ENCODE measurements at places on chromosomes 7 and 10.

GRCh38 chr7:90251304-90251635 is 6.3 kb downstream of the CFAP69 start:
- no peak for DNase-seq

DNA sequence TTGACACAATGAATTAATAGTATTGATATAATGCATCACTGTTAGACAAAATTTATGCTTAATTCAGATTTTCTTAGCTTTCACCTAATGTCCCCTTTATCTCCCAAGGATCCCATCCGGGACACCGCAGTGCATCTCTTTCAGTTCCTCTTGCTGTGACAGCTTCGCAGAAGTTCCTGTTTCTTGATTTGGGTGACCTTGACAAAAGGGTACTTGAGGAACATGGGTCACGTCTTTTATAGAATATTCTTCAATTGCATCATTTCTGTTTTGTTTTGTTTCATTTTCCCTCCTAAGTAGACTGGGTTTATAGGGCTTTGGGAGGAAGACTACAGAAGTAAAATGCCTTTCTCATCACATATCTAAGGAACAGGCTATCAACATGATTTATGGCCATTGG is 453.2 kb downstream of the DPP6 start:
- DNase-seq, result no peak

DNA sequence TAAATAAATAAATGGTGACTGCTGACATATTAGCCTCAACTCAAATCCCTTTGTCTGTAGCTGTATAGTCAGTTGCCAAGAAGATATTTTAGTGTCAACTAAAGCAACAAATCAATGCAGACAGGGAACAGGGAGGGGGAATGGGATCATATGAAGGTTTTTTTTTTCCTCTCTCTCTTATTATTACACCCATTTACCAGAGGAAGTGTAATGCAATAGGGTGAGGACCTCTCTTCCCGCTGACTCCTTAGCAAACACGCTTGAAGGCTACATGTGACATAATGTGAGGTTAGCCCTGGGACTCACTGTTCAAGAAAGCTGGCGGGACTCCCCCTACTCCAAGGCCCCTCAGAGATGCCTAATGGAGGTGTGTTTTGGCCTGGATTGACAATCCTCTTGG is 88.2 kb downstream of the CHRM2 start:
- no peak for DNase-seq

GRCh38 chr10:75957314-75958120 is 526.1 kb downstream of the LRMDA start:
- DNase-seq, result no peak

- DNase-seq, result no peak
Measured at GRCh38 chr7:47681249-47681810, 99.4 kb upstream of the TNS3 start.

DNA sequence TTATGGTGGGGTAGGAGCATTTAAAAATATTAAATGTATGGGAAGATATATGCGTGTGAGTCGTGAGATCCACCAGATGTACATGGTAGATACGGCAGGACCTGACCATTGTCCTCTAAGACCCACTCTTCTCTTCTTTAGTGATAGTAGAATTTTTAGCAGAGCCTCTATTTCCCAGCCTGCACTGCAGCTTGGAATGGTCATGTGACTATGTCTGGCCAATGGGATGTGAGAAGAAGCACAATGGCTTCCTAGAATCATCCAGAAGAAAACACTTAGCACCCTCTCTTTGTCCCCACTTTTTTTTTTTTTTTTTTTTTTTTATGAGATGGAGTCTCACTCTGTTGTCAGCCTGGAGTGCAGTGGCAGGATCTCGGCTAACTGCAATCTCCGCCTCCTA is 86.6 kb upstream of the CYTH3 start:
- DNase-seq, result no peak

DNA sequence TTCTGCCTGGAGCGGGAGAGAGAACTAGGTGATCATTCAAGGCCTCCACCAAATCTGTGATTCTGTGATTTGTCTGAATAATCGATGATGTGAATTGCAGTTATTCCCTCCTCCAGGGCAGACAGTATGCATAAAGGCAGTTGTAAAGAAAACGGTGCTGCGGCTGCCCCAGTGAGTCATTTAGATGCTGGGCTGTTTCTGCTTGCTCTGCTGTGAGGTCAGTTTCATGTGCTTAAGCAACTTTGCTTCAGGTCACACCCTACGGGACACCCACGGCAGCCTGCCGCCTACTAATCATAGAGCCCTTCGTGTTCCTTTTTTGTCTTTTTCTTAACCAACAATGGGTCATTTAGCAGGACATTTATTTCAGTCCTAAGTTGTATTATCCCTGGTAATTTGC is 158.1 kb upstream of the PITRM1 start:
- peak; percentile 57 for DNase-seq

GRCh38 chr10:27188897-27189296 is 33.7 kb downstream of the MASTL start:
- no peak for DNase-seq

- no peak for DNase-seq
Measured at GRCh38 chr7:3416453-3416852, 115.4 kb downstream of the SDK1 start.

DNA sequence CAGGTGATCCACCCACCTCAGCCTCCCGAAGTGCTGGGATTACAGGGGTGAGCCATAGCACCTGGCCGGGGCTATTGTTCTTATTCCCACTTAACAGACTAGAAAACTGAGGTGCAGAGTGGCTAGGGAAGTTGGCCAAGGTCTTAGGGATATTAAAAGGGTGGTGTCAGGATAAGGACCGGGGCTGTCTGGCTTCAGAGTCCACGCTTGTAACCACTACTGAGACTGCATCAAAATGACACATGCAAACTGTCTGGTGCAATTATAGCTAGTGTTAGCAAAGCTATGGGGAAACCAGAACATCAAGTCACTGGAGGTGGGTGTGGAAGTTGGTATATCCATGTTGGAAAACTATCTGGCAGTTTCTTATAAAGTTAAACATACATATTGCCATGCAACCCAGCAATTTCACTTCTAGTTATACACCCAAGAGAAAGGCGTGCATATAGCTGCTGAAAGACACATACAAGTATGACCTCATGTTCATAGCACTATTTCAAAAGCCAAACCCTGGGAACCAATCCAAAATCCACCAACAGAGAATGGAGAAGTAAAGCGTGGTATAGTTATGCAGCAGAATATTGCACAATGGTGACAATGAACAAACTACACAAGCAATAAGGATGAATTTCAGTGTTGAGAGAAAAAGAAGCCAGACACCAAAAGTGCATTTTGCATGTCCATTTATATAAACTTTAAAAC is 33.9 kb upstream of the EEPD1 start:
- DNase-seq, result peak; percentile 96

- DNase-seq, result peak; percentile 18
Measured at GRCh38 chr10:98045785-98046389, 15.5 kb upstream of the CRTAC1 start.

- no peak for DNase-seq
Measured at GRCh38 chr7:129212596-129212995, 12.2 kb upstream of the AHCYL2 start.

DNA sequence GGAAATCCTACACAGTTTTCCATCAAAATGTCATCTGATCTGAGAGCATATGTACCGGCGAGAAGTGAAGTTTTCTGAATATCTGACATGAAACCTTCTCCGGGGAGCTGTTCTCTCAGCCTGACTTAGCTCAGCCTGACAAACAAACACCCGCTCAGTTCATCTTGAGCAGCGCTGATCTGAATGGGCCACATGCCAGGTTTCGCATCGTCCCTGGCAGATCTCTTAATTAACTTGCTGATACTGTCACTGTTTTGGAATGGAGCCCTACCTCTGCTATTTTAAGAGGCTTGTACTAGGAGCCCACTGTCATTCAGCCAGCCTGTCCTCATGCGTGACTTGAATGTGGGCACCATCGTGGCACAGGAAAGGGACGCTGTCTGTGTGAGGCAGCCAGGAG is 109.2 kb downstream of the STRA8 start:
- no peak for DNase-seq

DNA sequence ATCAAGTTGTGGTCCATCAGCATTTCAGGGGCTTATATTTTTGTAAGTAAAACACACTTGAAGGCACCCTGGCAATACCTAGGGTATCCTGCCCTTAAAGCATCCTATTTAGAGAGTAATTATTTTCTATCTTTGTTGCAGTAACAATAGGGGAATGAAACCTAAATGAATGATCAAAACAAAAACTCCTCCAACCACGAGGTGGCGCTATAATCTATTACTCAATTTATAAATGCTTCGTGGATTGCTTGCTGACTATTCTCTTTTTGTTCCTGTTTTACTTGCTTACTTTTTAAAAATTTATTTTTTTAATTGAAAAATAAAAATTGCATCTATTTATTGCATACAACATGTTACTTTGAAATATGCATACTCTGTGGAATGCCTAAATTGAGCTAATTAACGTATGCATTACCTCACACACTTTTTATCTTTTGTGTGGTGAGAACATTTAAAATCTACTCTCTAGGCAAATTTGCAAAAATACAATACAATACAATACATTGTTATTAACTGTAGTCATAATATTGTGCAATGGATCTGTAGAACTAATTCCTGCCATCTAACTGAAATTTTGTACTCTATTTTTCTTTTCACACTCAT is 147.7 kb upstream of the BMPER start:
- peak; percentile 47 for DNase-seq

DNA sequence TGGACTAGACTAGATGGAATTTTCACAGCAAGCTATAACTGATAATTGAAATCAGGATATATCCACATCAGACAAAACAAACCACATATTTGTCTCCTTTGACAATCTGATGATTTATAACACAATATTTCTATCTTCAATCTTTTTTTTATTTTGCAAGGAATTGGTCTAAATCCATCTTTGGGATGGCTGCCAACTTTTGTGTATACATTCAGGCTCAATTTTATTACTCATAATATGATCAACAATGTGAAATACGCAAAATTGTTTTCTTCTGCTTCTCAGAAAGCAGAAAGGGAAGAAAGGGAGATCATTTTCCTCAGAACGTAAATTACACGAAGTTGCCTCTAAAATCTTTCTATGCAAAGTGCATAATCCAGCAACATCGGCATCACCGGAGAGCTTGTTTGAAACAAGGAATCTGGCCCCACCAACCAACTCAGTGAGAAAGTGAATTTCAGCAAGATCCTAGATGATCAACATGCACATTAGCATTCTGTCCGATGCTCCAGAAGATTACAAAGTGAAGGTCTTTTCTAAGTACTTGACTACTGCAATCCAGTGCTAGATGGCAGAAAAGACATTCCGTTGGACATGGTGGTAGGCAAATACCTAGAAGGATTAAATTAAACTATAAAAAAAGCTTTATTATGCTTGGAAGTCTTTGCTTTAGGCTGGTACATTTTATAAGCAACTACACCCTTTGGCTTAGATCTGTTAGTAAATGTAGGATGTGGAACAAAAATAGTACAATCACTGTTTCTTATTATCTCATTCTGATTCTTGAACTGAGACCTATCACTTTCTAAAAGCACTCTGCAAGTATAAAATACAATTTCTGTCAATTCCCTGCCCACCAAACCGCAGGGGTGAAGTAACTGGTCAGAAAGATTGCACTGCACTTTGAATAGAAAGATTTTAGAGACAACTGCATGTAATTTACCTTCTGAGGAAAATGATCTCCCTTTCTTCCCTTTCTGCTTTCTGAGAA is 126.4 kb upstream of the RSU1 start:
- no peak for DNase-seq

DNA sequence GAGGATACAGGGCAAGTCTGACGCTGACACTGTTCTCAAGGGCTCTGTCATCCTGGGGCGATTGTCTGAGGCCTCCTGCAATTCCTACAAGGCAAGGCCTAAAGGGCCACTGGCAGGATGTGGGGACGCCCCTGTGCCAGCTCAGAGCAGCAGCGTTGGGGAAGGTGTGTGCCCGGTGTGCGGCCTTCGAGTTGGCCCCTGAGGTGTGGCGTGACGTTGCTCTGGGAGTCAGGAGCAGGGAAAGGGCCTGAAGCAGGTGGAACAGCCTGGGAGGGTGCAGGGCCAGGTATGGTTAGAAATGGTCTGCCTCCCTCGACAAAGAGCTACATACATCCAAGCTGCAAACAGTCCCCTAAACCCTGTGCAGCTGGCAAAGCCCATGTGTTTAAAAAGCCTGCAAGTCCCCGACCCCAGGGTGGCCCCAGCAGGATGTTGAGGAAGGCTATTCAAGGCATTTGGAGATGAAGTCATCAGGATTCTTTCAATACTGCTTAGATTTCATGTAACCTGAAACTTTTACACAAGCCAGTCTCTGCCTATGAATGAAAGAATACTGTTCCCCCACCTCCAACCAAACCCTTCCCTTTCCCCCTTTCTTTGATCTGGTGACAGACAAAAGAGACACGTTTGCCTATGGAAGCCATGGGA is 142.5 kb upstream of the TNS3 start:
- peak; percentile 33 for DNase-seq

- DNase-seq, result no peak
Measured at GRCh38 chr10:130180416-130180815, 44.2 kb downstream of the GLRX3 start.

All from astrocyte of the cerebellum (primary cell).